AG20443 (cell line): ENCODE measurements at places on chromosomes 12 and 14.
A peak's percentile ranks its signal among the peaks of the same experiment; 100 is the strongest.

GRCh38 chr14:20332788-20333493 is at the start of gene CCNB1IP1:
CCNB1IP1 (minus strand) TSS chr14:20333279; CDS start chr14:20316523, 16,756 bp downstream.
- DNase-seq, result peak; percentile 89

- no peak for DNase-seq
Observed at GRCh38 chr14:68628605-68629310, 164.1 kb downstream of the ZFP36L1 start.

DNA sequence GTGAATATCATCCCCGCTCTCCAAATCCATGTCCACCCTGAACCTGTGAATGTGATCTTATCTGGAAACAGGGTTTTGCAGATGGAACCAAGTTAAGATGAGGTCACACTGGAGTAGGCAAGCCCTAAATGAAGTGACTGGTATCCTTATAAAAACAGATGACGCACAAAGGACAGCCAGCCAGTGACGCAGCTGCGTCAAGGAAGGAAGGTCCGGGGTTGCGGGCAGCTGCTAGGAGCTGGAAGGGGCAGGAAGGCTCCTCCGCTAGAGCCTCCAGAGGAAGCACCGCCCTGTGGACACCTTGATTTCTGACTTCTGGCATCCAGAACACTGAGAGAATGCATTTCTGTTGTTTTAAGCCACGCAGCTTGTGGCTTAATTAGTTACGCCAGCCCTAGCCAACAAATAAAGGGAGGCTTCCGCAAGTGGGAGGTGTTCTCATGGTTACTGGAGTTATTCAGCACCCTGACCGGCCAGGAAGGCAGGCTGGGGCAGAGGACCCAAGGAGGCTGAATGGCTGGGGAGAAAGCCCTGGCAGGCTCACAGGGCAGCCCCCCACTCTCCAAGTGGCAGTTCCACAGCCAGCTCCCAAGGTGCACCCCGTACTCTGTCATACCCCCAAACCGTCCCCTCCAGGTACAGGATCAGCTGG is 127.6 kb upstream of the NCOR2 start:
- DNase-seq, result peak; percentile 30

DNA sequence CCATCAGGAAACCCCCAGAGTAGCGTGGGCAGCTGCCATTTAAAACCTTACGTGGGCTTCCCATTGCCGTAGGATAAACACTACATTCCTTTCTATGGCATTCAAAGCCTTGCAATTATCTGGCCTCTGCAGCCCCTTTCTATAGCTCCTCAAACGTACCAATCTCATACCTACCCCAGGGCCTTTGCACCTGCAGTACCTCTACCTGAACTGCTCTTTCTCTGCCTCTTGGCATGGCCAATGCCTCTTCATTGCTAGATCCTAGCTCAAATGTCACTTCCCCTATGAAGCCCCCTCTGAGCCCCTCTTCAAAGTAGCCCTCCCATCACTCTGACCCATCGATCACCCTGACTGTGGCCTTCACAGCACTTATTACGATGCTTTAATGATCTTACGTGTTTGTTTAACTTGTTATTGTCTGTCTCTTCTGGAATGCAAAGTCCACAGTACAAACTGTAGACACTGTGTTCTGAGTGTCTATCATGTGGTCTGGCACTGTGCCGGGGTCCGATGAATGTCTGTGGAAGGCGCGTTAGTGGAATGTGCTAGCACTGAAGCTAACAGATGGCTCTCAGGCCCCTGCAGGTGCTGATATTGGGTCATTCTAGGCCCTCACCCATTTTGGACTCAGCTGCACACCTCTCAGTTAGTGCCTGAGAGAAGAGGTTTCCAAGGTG is 157.3 kb upstream of the NOS1 start:
- DNase-seq, result no peak

DNA sequence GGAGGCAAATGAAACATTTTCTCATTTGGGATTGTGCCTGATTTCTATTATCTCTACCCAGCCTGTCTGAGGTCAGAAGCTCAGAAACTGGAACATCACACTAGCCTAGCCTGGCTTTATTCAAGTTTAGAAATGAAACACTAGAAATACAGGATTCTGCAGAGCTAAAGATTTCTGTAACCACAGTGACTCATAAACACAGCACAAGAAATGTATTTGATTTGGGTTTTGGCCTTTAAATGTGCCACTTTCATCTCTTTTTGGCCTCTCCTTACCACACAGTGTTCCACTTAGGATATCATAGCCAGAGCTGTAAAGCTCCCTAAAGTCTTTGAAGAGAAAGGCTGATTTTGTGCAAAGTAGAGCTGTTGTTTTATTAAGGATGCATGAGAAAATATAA is 307.5 kb downstream of the EMP1 start:
- DNase-seq, result no peak

- no peak for DNase-seq
Observed at GRCh38 chr14:22870811-22871223, 723 bp upstream of the LRP10 start.

- DNase-seq, result no peak
Observed at GRCh38 chr12:53252349-53252916, 15.7 kb upstream of the ESPL1 start.

DNA sequence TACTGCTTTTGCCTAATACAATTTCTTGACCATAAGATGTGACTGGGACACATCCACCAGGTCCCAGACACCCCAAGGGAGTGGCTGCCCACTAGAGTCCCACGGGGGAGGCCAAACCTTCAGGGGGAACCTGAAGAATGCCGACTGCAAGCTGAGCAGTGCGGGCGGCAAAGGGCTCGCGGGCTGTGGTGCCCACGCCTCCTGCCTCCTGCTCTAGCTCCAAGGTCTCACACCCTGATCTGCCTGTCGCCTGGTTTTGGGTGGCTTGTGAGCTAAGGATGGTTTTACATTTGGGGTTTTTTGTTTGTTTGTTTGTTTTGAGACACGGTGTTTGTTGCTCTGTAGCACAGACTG is 75.2 kb downstream of the MOK start:
- no peak for DNase-seq

DNA sequence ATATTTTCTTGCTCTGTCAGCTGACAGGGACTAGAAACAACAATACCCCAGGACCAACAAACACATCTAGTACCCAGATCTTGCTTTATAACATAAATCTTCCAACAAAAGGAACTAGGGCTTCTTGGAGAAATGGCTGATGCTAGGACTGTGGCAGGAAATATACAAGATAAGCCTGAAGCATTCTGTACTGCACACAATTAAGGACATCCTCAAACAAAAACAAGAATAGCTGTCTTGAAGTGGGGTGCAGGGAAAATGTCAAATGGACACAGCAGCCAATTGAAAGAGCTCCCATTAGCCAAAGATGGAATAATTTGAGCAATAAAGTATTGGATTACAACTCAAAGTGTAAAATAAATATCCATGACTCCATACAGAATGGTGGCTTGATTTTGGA is 50.0 kb downstream of the LGMN start:
- no peak for DNase-seq

- DNase-seq, result no peak
Observed at GRCh38 chr12:124980098-124980892, 8.6 kb downstream of the DHX37 start.

DNA sequence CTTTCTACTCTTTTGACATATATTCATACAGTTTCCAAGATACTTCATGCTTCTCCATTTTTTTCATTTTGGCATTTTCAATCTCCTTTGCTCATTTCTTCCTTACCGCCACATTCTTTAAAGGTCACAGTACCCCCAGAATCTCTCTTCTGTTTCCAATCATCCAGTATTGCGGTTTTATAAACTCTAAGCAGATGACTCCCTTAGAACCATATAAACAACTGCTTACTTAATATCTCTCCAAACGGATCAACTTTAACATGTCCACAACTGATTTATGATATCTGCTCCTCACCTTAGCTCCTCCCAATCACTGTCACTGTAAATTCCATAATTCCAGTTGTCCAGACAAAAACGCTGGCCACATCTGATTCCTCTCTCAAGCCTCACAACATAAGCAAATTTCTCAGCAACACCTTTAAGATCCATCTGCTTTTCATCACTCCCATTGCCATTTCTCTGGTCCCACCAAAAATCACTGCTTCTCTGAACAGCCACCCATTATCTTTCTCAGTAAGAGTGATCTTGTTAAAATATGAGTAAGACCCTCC is 49.6 kb downstream of the HNRNPC start:
- no peak for DNase-seq

DNA sequence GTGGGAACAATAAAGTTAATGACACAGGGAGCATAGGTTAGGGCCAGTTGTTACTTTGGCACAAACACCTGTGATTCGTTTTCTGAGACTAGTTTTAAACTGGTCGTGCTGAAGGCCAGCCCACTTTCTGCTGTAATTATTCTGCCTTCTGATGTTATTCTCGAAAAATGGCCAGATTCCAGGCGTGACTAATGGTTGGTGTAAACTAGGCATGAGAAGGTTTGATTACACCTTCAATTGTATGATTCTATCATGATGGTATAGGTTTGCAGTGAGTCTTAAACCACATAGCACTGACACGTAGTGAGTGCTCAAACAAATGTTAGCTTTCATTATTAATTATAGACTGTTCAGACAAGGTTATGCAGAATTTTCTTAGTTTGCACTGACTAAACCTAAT is 39.0 kb downstream of the CKB start:
- DNase-seq, result peak; percentile 58

DNA sequence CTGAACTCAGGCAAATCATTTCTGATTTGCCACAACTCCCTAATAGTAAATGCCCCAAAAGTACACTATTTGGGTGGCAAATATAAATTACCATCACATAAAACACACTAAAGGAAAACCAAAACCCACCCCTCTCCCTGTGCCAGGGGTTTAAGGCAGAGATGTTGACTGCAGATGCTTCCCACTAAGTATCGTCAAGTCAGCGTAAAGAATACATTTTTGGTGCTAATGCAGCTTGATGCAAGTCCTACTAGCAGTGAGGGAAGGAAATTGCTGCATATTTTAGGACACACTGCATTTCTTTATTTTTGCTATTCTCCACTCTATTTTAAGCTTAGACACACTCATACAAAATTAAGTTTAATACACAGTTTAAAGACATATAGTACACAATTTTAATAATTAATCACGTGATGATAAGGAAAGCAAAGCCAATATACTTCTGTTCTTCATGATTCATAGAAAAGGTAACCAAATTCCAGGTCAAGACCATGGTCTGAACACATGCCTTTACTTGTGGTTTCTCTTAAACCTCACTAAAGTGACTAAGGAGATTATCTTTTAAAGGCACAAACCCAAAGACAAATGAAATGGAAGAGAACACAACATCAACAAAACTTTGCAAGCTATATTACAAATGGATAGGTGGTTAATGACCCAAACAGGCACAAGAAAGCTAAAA is 162.2 kb downstream of the STXBP6 start:
- no peak for DNase-seq

- DNase-seq, result no peak
Observed at GRCh38 chr14:59422069-59422881, 42.9 kb downstream of the GPR135 start.
